ENCODE measurements at places on chromosomes 1 and 21.

DNA sequence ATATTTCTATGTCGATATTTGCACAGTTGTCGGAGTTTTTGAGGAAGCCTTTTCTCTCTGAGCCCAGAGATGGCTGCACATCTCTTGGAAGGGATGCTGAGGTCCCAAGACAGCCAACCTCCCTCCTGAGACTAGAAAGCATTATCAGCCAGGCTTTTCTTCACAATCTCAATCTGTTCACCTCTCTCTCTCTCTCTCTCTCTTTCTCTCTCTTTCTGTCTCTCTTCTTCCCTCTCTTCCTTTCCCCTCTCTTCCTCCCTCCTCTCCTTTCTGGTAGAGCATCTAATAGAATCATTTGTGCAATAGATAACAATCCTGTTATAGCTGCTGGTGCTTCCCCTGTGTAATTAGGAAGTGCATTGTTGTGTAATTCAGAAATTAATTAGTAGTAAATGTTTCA is 131.8 kb downstream of the CAPN8 start:
- no peak for DNase-seq

GRCh38 chr1:195637539-195637938 is 970.7 kb downstream of the KCNT2 start:
- no peak for DNase-seq

DNA sequence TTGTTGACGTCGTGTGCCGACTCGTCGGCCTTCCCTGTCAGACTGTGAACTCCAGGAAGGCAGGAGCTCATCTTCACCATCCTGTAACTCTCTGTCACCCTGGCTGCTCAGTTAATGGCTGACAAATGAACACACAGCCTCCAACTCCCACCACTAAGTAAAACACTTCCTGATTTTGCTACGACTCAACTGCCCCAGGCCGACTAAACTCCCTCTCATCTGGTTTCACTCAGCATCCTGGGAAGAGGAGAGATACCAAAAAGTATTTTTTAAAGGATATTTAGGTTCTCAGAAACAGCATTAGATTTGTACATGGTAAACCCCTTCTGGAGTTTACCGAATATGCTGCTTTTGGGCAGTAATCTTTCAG is 18.2 kb upstream of the LHX4 start:
- no peak for DNase-seq

- no peak for DNase-seq
Measured at GRCh38 chr1:173478094-173478674, 1.0 kb downstream of the PRDX6 start.

- no peak for DNase-seq
Measured at GRCh38 chr1:79549201-79549600, 542.7 kb upstream of the ADGRL4 start.

- no peak for DNase-seq
Measured at GRCh38 chr1:17113963-17114362, 5.3 kb downstream of the PADI2 start.

DNA sequence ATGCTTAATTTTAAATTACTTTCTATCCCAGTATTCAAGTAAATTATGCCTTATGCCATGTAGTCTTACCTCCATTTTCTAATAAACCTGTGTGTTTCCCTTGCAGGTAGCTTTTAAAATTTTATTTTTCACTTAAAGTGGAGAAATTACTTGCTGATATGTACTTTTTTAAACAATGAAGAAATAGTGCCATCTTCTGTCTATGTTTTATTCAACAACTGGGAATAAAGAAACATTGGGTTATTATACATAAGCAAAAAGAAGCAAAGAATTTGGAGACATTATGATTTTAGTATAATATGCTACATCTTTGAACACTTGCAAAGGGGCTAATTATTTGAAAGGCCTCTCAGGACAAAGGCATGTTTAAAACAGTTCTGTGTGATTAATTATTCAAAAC is 1912.9 kb downstream of the MRPL39 start:
- no peak for DNase-seq

GRCh38 chr1:12601700-12602658 is 16.0 kb downstream of the DHRS3 start:
- DNase-seq: no peak

DNA sequence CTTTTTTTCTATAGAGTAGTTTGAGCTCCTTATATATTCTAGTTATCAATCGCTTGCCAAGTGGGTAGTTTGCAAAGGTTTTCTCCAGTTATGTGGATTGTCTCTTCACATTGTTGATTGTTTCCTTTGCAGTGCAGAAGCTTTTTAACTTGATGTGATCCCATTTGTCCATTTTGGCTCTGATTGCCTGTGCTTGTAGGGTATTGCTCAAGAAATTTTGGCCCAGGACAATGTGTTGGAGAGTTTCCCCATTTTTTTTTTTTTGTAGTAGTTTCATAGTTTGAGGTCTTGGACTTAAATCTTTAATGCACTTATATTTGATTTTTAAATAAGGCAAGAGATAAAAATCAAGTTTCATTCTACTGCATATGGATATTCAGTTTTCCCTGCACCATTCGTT is 774.8 kb upstream of the ADAMTS5 start:
- DNase-seq: no peak

- DNase-seq: no peak
Measured at GRCh38 chr1:164071288-164071687, 487.7 kb upstream of the PBX1 start.

GRCh38 chr1:54340878-54341277 is 65.3 kb downstream of the SSBP3 start:
- no peak for DNase-seq

- DNase-seq: no peak
Measured at GRCh38 chr1:201538612-201539551, at the start of gene NAV1. Gene NAV1 (plus strand): TSS chr1:201539127. CDS start chr1:201622885, 83,758 bp downstream.

DNA sequence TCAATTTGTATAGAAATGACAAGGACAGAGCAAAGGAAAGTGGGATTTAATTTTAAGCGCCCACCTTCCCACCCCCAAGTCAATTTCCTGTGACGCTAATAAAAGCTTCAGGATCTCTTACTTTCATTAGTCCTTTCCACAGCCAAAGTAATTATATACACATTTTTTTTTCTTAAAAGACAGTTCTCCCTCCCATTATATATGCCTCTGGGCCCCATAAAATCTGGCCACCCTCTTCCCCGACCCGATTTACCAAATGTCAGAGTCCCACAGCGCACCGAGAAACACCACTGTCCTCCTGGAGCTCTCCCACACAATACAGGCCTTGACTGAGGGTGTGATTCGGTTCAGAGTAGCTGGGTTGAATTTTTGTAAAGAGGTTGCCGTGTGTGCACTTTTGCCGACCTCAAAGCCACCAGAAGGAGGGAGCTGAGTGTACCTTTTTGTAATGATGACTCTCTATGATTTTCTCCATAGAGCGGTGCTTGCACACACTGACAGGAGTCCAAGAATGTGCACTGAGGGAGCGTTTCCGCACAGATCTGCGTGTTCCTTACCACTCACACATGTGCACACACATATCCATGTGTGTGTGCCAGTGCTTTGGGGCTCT is 26.2 kb upstream of the IL10 start:
- DNase-seq: no peak

DNA sequence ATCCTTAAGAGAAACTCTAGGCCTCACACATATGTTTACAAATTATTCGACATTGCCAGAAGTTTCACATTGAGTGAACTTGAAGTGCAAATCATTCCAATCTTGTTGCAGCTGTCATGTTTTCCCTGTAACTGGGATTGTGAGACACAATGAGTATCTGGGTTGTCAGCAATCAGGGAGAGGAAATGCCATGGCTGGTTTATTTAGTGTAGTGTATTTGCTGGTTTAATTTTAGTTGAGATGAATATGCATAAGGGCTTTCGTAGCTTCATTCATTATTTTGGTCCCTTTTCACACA is 54.2 kb upstream of the USP1 start:
- DNase-seq: no peak

DNA sequence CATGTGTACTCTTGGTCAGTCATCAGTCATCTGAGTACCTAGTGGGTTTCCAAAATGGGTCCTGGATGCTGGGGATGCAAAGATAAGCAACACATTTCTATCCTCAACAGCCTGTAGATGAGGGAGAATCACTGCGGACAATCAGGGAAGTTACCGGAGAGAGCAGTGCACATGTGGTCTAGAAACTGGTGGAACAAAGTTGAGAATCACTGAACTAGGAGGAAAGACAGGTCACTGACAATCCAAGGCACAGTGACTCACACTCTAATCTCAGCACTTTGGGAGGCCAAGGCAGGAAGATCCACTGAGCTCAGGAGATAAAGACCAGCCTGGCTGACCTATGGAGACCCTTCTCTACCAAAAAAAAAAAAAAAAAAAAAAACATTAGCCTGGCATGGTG is 31.4 kb upstream of the LGALS8 start:
- no peak for DNase-seq

- no peak for DNase-seq
Measured at GRCh38 chr21:41622831-41623548, 115.0 kb upstream of the TMPRSS2 start.

GRCh38 chr1:107993920-107994319 is 28.9 kb upstream of the VAV3 start:
- no peak for DNase-seq

- DNase-seq: no peak
Measured at GRCh38 chr1:22821027-22821426, 110.4 kb downstream of the EPHB2 start.

DNA sequence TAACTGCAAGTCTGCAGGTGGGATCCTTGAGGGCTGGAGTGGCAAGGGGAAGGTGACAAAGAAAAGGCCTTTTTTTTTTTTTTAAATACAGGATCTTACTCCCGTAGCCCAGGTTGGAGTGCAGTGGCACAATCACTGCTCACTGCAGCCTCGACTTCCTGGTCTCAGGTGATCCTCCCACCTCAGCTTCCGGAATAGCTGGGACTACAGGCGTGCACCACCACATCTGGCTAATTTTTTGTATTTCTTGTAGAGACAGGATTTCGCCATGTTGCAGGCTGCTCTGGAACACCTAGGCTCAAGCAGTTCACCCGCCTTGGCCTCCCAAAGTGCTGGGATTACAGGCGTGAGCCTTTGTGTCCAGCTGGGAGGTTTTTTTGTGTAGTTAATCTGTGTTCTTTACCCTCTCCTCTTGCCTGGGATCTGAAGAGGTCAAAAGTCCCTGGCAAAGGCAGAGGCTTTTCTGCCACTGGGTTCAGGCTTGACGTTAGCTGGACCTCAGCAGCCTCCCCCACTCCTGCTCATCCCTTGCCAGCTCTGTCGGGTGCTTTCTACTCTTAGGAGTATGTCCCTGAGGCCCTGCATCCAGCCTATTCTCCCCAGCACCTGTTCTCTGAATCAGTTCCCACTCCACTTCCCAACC is 5.2 kb downstream of the IL6R start:
- DNase-seq: no peak

- peak; percentile 46 for DNase-seq
Measured at GRCh38 chr21:33362044-33362555, 37.3 kb downstream of the IFNAR1 start.

DNA sequence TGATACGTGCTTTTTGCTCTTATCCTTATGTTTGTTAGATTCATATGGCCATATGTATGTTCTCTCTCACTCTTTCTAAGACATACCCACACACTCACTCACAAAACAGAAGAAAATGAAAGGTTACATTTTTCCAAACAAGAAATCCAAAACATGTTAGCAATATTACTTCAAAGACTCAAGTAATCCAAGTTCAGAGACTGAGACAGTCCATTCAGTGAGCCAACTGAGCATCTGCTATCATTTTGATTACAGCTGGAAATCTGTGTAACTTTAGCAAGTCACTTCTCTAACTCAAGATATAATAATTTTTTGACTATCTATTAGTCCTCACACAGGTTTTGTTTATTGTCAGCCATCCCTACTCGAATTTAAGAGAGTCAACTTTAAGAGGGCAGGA is 218.9 kb downstream of the LHX8 start:
- no peak for DNase-seq

GRCh38 chr1:28064064-28064463 is 24.3 kb downstream of the EYA3 start:
- no peak for DNase-seq

GRCh38 chr1:244325056-244325758 is 126.5 kb downstream of the ADSS2 start:
- no peak for DNase-seq

DNA sequence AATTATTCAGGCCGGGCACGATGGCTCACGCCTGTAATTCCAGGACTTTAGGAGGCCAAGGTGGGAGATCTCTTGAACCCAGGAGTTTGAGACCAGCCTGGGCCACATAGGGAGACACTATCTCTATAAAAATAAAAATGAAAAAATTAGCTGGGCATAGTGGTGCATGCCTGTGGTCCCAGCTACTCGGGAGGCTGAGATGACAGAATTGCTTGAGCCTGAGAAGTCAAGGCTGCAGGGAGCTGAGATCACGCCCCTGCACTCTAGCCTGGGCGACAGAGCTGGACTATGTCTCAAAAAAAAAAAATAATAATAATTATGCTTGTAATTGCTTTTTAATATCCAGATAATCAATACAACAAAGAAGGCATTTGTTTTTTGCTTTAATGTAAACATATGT is 91.3 kb downstream of the RIPK4 start:
- no peak for DNase-seq

DNA sequence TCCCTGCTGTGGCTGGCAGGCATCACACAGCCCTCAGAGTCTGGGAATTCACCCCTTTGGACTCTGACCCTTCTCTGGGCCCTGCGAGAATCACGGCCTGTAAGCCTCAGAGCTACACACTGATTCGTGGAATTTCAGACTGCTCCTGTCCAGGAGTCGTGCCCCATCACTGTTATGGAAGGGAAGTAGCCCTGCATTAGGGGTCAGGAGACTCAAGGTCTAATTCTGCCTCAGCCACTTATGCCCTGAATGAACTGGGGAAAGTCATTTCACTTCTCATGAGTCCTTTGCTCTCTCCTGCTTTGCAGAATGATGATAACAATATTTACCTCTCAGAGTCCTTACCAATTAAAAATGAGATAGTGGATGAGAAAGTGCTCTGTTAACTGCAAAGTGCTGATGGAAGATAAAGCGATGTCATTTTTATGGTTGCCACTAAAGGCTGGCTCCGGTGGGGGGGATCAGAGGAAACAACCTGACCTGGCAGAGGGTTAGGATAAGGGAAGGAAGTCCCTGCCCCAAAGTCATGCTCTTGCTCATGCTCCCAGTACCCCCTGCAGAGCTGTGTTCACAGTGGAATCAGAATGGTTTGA is 148.6 kb upstream of the CD34 start:
- DNase-seq: no peak

GRCh38 chr1:160519642-160520435 is 3.2 kb downstream of the SLAMF6 start:
- no peak for DNase-seq

GRCh38 chr1:27563591-27564471 is 40.1 kb downstream of the AHDC1 start:
- no peak for DNase-seq

- DNase-seq: no peak
Measured at GRCh38 chr1:164685266-164686035, 126.5 kb downstream of the PBX1 start.

- DNase-seq: no peak
Measured at GRCh38 chr1:68454534-68454933, 4.8 kb upstream of the RPE65 start.

All from stimulated activated CD4-positive, alpha-beta T cell treated with anti-CD3 and anti-CD28 coated beads, TNF-alpha, amount 100 ng/mL, for 4 hours (primary cell).